ENCODE measurements at places on chromosomes 6 and 20. TPM values are rescaled to one million over a fixed set of nuclear protein-coding genes. Genes with fewer than 3 reads are reported as not detected.

- no peak for DNase-seq
Observed at GRCh38 chr20:61253640-61254511, 1.8 kb downstream of the CDH4 start.

GRCh38 chr6:168789699-168790098 is 348.7 kb downstream of the SMOC2 start:
- no peak for DNase-seq

NNAT gene
- not detected for total RNA-seq

HSPA1A gene
- total RNA-seq, result 5.0 TPM

- DNase-seq, result no peak
Observed at GRCh38 chr6:143064951-143065683, 4.4 kb downstream of the AIG1 start.

Data from HCT116 (cell line).